AML-193 (cell line): ENCODE measurements at places on chromosomes 6 and 20.

DNA sequence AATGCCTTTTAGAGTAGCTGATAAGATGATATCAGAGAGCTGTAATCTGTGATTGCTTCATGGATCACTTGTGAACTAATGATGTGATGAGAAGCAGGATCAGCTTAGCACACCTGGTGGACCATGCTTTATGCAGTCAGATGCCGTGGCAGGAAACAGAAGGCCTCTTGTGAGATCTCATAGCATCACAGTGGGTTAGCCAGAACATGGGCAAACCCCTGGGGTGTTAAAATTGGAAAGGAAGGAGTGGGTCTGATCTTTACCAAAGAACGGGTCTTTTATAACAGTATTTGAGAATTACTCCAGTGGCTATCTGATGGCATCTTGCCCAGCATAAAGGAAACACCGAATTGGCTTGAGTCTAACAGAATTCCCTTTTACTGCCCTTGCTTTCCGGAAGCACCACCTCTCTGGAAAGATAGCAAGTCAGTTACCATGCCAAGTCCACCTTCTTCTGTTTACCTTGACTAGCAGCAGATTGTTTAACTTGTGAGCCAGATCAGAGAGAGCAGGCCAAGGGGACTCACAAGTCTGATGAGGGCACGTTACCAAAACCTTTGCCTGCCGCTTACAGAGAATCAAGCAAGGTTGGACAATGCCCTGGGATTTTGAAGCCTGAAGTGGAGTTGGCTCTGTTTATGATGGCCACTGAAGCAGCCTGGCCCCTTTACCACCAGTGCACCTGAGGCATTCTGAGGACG, 20.9 kb upstream of the SRF start:
- DNase-seq = no peak

DNA sequence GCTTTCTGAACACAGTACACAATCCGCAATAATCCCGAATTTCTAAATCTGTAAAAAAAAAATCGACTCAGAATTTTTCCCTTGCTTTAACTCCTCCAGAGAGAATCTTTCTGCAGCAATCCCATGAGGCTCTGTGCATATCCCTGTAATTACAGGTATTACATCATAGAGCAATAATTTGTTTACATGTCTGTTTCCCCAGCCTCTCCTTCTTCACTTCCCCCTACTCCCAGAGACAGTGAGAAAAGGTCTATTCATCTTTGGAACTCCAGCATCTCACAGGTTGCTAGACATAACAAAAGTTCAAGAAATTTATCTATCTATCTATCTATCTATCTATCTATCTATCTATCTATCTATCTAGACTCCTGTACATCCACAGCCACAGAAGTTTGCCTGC, 26.0 kb downstream of the KLHL31 start:
- DNase-seq = no peak

GRCh38 chr20:18057101-18057993, at the start of gene OVOL2:
Gene OVOL2 (minus strand): TSS chr20:18057916. CDS start chr20:18057634, 282 bp downstream.
- DNase-seq = no peak

GRCh38 chr6:133923938-133924593, 29.0 kb upstream of the TBPL1 start:
- DNase-seq = peak; percentile 81

GRCh38 chr6:35569011-35569461, 56.3 kb upstream of the TULP1 start:
- no peak for DNase-seq

GRCh38 chr6:43774776-43775534, 4.9 kb downstream of the VEGFA start:
- DNase-seq = peak; percentile 79

- DNase-seq = no peak
These were observed 656.6 kb upstream of the MAP3K7 start for GRCh38 chr6:91243436-91243835.

DNA sequence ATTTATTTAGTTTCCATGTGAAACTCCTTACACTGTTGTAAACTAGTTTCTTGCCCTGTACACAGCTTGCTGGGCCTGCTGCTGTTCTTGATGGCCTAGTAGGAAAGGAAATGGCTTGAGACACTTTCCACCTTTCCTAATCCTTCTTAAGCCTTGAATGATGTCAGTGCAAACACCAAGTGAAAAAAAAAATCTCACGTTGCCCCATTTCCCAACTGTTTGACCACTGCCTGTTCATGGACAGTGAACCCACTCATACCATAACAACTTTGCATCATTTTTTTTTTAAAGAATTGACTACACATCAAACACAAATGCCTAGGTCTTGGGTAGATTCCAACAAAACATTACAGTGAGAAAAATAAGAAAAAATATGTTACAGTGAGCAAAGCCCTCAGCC, 653.6 kb upstream of the FLRT3 start:
- no peak for DNase-seq

DNA sequence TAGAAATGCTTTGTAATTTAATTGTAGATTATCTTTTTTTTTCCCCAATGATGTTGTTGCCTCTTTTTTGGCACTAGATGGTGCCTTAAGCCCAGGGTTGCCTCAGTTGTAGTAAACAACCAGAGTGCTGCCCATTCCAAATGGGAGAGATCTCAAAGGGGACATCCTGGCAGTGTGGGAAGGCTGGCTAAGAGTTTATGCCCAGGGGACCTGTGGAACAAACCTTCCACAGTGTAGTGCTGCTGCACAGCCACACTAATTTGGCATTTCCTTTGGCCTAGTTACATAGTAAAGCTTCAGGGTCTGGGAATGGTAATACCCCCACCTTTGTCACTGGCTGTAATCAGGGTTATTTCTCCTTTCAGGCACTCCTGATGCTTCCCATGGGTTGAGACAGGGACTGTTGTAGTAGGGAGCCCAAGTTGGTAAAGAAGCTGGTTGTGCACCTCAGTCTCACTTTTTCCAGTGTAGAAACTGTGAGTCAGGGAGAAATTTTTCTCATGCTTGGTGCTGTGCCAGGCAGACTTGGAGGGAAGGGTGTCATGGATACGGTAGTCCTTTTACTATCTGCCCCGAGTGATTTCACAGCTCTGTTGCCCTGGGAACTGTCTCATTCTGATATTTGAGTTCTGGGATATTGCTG, 177.8 kb upstream of the ECI2 start:
- no peak for DNase-seq

DNA sequence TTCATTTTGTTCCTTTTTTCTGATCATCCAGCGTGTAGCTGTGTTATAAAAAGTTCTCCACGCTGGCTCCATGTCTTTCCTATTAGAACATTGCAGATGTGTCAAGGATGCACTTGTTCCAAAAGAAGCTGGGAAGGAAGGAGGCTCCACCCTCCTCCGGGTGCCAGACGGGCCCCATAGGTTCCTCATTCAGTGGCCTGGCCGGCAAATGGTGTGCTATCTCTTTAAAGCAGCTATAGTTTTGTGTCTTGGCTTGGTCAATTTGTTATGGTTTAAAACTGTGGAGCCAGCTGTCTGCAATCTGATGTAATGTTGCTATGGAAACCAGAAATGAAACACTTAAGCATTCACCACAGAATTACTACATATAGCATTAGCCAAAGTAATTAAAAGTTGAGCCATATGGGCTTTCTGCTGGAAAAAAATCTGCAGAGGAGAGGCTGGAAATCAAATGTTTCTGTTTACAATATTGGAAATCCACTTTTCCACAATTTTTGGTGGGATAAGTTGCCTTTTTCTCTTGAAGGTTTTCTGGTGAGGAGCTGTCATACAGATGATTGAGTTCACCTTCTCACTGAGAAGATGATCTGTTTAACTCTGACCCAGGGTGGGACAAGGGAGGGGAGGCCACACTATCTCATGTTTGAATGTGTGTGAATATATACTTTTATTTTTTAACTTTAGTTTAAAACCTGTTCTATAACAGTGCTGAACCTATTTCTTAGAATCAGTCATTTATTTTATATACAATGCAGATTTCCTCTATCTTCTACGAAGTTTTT, 167.4 kb downstream of the SASH1 start:
- DNase-seq = peak; percentile 35

DNA sequence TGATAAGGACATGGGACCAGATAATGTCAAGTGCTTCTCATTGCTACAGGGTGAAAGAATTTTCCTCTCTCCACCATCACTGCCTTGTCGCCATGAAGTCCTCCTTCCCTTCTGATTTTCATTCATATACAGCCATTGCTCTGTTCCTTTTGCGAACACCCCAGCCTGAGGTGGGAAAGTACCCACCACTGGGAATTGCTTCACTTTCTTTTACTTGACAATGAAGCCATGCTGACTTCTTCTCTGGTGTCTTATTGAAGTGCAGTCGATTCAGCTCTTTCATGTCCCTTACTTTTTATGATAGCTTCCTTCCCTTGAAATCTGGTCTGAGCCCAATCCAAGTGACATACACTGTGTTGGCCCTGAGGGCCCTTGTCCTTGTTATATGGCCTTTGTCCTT, 16.2 kb downstream of the DAAM2 start:
- DNase-seq = no peak

DNA sequence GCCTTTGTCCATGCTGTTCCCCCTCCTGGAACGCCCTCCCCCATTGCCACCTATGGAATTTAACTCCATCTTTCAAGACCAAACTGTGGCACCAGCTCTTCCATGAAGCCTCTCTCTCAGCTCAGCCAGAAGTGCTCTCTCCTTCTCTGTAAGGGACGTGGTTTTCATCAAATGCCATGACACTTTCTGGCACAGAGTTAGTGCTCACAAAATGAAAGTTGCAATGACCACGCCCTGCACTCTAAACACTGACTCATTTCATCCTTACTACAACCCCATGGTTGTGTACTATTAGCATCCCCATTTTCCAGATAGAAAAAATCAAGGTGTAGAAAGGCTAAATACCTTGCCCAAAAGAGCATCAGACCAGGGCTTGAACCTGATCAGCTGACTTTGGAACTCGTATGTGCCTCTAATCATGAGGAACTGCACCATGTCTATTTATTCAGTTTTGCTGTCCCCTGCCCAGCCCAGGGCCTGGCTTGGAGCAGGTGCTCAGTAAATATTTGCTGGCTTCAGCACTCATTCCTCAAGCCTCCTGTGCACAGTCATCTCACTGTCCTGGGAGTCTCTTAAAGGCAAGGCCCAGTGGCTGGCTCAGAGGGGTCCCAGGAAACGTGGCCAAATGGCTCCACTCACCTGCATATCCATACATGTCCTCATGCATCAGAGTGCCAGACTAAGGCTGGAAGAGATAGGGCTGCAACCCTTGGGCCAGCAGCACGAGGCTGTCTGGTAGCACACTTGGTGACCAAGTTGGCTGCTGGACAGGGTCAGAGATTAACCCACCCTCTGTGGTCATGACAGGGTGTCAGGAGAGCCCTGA, 77.9 kb downstream of the MRPL14 start:
- DNase-seq = no peak

DNA sequence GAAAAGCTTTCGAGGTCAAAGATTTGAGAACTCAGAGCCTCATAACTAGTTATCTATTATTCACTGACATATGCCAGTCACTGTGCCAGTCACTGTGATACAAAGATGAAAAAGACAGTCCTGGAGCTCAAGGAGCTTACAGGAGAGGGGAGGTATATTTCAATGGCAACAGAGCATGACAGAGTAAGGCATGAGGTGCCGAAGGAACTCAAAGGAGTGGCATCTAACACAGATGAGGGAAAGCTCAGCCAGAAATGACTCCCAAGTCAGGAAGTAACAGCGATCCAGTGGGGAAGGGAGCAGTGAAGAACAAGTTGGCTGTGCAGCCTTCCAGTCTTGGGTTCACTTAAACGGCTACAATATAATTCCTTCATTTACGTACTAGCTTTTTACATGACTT, 46.6 kb downstream of the DTNBP1 start:
- no peak for DNase-seq

DNA sequence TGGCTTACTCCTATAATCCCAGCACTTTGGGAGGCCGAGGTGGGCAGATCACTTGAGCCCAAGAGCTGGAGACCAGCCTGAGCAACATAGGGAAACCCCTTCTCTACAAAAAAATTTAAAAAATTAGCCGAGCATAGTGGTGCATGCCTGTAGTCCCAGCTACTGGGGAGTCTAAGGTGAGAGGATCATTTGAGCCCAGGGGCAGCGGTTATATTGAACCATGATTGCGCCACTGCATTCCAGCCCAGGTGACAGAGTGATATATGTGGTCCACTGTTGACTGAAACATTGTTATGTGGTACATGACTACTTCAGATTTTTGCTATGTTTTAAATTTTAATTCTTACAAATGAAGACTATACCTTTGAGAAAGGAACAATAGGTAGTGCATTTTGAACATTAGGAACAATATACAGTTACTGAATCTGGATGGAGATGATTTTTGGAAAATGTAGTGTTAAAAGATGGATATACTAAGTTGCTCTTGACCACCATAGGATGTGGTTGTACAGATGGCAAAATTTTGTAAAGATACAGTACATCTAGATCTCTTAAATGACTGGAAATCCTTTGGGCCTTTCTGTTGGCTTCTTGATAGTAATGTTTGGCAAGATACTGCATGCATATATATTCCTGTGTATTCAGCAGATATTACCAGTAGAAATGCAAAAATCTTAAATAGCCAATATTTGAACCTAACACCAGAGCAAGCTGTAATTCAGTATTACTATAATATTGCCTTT, 35.9 kb downstream of the MAPK14 start:
- no peak for DNase-seq

GRCh38 chr20:62183426-62184142, 756 bp downstream of the MTG2 start:
- peak; percentile 4 for DNase-seq

DNA sequence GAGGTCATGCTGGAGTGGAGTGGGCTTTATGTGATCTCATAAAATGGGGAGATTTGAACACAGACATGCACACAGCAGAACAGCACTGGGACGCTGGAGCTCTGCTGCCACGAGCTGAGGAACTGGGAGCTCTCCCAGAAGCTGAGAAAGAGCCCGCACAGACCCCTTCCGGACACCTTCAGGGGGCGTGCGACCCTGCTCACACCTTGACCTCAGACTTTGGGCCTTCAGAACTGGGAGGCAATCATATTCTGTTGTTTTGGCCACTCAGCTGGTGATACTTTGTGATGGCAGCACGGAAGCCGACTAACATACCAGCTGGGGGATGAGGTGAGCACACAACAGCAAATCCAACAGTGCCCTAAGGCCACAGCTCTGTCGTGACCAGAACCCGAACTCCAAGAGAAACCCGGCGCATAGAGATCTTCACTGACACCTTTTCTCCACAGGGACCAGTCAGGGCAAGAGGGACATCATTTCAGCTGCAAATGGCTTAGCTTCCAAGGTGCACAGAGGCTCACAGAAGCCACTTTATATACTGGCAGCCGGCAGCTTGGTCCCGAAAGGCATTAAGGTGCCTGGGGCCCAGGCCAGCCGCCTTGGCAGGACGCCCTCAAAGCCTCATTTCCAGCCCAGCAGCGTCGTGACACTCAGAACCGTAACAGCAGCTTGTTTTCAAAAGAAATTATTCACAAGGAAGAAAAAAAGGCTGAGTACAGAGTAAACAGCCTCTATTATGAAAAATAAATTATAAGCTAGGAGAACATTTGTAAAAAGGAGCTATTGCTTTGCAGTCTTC, 89.3 kb downstream of the RNASET2 start:
- DNase-seq = no peak

- peak; percentile 6 for DNase-seq
These were observed 138.2 kb downstream of the TENT5A start for GRCh38 chr6:81614292-81614691.

- DNase-seq = no peak
These were observed 12.5 kb downstream of the CDC5L start for GRCh38 chr6:44399991-44400390.
